ENCODE measurements at places on chromosomes 2 and 18.

- no peak for DNase-seq
Observed at GRCh38 chr2:138365581-138365980, 136.0 kb upstream of the SPOPL start.

DNA sequence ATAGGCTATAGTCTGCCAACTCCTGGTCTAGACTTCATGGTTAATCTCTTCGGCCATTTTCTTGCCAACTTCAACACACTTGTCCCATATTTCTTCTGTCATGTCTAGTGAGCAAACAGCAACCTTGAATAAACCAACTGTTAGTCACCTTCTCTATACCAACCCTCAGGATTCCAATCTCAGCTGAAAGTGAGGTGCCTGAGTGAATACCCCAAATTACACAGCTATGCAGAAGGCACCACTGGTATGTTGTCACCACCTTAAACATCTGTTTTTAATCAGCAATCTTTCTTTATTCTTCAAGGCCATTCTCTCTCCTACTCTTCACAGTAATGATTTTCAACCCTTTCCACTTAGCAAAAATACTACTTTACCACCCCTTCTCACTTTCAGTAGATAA, 39.3 kb downstream of the THOC1 start:
- no peak for DNase-seq

DNA sequence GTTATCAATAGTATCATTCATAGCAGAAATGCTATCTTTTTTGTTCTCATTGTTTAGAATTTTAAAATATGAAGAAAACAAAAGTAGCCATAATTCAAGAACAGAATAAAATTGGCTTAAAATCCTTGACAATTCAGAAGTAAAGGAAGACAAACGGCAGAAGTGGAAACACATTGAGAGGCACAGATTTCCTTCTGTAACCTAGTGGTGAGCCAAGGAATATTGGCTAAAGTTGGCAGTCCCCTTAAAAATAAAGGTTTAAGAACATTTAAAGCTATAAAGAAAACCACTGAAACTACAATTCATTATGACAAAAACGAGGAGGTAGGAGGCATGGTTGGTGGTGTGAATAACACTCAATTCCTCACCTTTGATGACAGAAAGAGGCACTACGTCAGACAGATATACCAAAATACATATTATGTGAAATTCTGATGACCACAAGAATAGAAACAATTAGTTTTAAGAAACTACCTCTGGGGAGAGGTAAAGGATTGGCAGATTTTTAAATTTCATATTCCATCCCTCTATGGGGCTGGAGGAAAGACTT, 42.3 kb downstream of the SFT2D3 start:
- DNase-seq = no peak

DNA sequence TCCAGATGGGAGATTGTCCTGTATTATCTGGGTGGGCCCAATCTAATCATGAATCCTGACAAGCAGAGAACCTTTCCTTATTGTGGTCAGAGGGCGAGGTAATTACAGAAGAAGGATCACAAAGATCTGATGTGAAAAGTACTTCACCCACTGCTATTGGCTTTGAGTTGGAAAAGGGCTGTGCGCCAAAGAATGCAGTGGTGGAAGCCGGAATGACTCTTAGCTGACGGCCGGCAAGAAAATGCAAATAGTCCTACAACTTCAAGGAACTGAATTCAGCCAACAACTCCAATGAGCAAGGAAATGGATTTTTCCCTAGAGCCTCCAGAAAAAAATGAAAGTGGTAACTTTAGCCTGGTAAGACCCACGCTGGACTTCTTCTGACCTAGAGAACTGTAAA, 67.3 kb downstream of the CTNNA2 start:
- no peak for DNase-seq

- no peak for DNase-seq
Observed at GRCh38 chr2:38406597-38407110, 29.6 kb upstream of the ATL2 start.

DNA sequence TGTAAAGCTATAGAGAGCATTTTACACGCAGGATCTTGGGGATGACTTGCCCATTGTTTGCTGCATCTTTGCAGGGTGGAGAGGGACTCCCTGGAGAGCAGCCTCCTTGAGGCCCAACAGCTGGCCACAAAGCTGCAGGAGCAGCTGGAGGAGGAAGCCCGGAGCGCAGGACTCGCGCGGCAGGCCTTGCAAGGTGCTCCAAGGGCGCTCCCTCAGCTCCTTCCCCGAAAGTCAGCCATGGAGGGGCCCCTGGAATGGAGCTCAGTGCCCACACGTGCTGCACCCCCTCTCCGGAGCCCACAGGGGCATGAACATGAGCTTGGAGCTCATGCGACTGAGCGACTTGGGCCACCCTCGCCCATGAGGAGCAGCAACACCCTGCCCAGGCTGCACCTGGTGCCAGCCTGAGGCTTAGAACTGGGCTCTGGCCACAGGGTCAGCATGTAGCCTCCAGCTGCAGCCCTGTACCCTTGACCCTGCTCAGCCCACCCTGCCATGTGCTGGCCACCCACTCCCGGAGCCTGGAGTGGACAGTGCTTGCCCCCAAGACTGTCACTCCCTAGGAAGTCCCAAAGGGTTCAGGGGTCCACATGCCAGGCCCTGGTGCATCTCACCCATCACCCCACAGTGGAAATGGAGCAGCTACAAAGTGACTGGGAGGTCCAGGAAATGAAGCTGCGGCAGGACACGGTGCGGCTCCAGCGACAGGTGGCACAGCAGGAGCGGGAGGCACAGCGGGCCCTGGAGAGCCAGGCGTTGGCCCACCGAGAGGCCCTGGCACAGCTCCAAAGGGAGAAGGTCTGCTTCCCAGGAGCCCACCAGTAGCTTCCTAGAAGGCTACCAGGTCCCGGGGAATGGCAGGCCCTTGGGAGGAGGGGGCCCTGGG, 43.0 kb downstream of the CROCC2 start:
- no peak for DNase-seq

DNA sequence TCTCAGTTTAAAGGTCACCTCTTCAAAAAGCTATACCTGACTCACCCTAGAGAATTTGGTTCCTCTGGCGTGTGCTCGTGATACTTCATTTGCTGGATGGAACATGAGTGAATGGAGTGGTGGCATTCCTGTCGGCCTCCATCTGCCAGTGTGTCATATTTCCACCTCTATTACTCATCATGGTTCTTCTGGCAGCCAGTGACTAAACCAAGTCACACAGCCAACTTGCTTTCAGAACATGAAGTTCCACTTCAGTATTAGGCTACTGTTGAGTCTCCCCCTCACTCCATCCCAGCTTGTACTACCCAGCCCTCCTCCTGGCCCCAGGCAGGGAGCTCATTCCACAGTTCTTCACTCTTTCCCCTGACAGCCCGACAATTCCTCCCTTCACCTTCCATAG, 169.8 kb downstream of the MREG start:
- no peak for DNase-seq

DNA sequence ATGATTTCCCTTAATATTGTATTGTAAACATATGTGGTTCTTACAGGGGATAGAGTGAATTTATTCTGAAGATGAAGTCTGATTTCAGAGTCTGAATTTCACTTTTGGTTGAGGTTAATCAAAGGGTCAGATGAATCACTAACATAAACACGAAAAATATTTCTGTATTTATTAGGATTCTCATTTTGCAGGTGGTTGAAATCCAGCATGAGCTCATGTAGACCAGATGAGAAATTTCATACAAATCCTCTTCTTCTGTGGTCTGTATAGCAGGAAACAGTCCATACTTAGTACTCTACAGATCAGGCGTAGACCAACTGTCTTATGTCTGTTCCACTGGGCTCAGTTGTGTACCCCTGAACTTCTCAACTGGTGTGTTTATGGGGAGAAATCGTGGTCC, 157.8 kb downstream of the BABAM2 start:
- DNase-seq = no peak

DNA sequence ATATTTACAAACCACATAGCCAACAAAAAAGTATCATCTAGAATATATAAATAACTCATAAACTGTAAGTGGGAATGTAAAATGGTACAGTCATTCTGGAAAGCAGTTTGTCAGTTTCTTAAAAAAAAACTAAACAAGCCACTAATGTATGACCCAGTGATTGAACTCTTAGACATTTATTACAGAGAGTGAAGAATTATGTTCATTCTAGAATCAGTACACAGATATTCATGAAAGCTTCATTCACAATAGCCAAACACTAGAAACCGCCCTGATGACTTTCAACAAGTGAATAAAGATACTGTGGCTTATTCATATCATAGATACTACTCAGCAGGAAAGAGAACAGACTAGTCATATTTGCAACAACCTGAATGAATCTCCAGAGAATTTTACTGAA, 1541.5 kb downstream of the LRP1B start:
- no peak for DNase-seq

GRCh38 chr2:8189316-8189715, 492.5 kb upstream of the ID2 start:
- DNase-seq = no peak

GRCh38 chr2:37802211-37802752, 122.8 kb upstream of the RMDN2 start:
- DNase-seq = no peak

DNA sequence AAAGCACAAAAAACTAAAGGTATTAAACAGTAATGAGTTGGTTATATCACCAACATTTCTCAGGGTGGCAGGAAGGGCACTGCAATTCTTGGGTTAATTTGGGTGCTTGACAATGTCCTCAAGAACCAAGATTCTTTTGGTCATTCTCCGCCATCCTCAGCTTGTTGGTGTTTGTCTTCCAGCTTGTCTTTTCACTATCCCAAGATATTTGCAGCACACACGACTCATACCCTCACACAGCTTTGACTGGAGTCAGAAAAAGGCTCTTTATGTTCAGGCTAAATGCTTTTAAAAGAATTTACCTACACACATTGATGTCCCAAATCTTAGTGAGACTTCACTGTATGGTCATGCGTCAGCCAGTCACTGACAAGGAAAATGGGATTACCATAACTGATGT, 12.5 kb downstream of the GREB1L start:
- DNase-seq = no peak

DNA sequence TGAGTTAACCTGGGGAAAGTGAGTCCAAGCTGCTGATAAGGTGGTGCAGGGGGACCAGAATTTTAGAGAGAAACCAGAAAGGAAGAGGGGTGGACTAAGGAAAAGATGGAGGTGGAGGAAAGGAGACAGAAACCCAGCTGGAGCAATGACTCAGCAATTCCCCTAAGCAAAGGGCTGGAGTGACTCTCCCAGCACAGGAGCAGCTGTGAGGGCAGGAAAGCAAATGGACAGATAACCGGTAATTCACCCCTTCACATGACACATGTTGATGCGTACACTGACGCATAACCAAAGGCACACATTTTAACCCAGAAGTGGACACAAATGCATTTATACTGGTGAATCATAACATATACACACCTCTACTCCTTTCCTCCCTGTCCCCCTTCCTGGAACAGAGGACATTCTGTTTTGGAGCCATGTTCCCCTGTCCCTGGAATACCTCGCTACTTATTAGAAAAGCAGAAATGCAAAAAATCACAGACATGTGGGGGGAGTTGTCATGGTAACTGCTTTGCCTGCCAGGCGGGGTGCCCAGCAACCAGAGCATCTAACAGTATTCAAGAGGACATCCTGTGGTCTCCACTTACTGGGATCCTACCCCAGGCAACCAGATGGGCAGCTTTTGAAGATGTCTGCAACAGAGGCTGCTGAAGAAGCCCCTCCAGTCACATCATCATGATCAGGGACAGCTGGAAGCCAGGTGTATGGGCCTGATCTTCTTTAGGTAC, 4.7 kb downstream of the CDK5R2 start:
- DNase-seq = no peak

DNA sequence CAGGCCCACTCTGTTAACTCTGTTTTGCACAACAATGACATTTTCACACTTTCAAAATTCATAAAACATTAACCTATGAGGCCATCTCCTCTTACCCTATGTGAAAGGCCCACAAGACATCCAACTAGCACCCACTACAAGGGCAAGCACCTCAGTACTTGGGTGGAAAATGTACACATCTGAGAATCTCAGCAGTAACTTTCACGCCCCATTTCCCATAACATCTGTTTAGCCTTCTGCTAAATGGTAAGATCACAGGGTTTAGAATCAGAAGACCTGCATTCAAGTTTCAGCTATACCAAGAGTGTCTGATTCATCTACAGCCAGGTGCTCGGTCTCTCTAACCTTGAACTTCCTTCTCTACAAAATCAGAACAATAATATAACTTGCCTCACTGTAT, 89.2 kb downstream of the SP100 start:
- DNase-seq = no peak

DNA sequence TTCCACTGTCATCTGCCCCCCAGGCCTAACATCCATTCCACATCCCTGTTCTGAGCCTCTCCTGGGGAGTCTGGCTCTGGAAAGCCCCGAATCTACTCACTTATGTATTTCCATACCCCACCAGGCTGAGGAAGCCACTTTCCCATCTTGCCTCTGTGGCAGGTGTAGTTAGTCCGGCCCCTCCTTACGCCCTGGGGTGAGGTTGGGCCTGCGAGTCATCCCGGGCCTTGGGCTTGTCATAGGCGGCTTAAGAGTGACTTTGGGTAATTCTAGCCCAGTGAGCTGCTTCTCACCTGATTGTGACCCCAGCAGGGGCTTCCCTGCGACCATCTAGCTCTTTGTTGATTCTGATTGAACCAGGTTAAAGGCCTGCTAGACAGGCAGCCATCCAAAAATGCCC, 21.1 kb downstream of the PCARE start:
- DNase-seq = no peak

GRCh38 chr2:27638709-27639108, 9.9 kb downstream of the GPN1 start:
- no peak for DNase-seq

GRCh38 chr18:46322941-46323340, 218.8 kb downstream of the HAUS1 start:
- DNase-seq = no peak

Data from substantia nigra (tissue), 51 donors.